ENCODE measurements at places on chromosomes 1 and 21. TPM values are rescaled to one million over a fixed set of nuclear protein-coding genes. Genes with fewer than 3 reads are reported as not detected.

CELA2B gene
- polyA plus RNA-seq, result not detected

HEYL gene
- 8.1 TPM for polyA plus RNA-seq

ABCG1 gene
- 32.5 TPM for polyA plus RNA-seq

VSIG8 gene
- 0.20 TPM for polyA plus RNA-seq

TMEM201 gene
- polyA plus RNA-seq, result 11.2 TPM

TRAF3IP3 gene
- 3.8 TPM for polyA plus RNA-seq

- DNase-seq, result no peak
Observed at GRCh38 chr1:50633465-50633864, 210.2 kb upstream of the DMRTA2 start.

- DNase-seq, result no peak
Observed at GRCh38 chr21:39363607-39364555, 15.0 kb upstream of the HMGN1 start.

DNA sequence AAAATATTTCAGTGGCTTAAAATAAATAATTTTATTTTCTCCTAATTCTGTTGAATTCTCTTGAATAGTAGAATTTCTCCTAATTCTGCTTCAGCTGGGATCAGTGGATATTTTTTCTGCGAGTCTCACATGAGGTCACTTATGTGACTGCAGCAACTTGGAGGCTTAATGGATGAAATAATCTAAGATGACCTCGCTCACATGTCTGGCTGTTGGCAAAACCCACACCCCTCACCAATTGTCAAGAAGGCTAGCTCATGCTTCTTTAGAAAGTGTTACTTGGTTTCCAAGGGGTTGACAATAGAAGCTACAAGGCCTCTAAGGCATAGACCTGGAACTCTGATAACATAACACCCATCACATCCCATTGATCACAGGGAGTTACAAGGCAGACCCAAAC lies 156.9 kb upstream of the DPYD start:
- DNase-seq, result no peak

DNA sequence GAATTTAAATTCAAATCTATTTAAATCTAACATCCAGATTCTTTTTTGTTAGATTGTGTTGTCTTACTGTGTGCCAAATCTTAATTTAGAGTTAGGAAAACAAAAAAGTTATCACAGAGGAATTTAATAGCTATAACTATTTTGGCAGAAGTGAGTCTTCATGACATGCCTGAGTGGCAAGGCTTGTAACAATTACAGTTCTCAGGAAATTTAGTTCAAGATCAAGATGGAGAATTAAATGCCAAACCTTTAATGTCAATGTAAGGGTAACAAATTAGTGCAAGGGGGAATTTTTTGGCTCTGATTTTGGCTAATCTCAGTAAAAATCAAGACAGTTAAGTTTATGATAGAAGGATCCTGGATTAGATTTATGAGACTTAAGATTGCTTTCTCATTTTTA lies 58.4 kb downstream of the GDAP2 start:
- no peak for DNase-seq
